ENCODE measurements at places on chromosomes 2 and 18.

- no peak for DNase-seq
These were observed 4.2 kb upstream of the FN1 start for GRCh38 chr2:215439980-215440512.

DNA sequence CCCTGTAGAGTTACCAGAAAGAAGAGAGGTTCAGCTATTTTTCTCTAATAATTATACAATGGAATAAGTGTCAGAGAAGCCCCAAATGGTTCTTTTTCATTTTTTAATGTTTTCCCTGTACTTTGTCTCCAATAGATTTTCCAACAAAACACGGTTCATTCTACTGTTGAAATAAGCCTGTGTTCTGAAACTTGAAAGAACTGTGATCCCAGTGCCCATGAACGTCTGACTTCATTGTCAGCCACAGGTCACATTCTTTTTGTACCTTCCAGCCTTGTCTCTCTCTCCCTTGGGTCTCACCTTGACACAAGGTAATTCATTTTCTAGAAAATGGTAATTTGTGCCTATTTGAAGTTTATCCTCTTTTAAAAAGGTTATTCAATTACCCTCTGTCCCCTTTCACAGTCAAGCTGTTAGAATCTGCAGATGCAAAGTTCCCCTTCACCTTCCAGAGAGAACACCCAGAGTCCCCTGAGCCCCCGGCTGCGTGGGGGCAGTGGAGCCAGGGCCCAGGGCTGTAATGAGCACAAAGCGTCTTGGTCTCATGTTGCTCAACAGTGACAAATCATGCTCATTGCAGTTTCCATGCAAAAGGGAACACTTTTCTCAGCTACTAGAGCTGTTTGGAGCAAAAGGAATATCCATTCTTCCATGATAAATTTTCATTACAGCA lies 115.2 kb downstream of the SPHKAP start:
- DNase-seq: no peak

DNA sequence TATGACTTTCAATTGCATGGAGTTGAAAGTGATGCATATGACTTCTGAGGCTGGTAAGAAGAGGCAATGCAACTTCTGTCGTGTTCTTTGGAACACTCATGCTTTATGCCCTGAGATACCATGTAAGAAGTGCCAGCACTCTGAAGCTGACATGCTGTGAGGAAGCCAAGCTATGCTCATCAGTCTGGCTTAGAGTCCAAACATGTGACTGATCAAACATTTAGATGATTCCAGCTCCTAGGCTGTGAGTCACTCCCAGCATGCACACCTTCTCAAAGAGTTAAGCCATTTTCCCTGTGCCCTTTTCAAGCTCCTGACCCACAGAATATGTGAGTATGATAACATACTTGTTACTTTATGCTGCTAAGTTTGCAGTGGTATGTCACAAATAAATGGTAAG lies 15.8 kb upstream of the VRK2 start:
- DNase-seq: no peak

GRCh38 chr18:13616525-13617035 lies 109.8 kb downstream of the FAM210A start:
- no peak for DNase-seq

DNA sequence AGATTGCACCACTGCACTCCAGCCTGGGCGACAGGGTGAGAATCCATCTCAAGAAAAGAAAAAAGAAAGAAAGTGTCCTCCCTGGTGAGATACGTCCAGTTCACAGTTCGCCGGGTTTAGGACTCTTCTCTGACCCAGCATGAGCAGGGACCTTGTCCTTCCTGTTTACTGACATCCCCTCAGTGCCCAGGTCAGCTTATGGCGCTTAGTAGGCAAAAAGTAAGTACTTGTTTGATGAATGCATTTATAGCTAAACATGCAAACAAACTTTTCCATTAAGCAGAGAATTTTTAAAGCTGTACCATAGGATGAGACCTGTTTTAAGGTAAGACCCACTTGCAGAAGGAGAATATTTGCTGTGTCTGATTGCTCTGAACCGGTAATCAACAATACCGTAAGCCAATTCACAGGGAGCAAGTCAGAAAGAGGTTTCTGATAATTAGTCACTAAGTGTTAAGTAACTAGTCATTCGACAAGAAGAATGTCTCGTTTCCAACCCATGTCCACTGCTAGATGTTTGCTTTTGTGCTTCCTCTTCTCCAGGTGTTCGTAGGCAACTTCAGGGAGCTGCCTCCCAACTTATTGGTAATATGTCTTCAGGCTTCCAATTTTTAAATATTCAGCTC lies 40.0 kb downstream of the MOGAT1 start:
- no peak for DNase-seq
